ENCODE measurements at places on chromosomes 7 and 10.
A peak's percentile ranks its signal among the peaks of the same experiment; 100 is the strongest.

GRCh38 chr10:75598998-75599397 is 167.6 kb downstream of the LRMDA start:
- DNase-seq = no peak

DNA sequence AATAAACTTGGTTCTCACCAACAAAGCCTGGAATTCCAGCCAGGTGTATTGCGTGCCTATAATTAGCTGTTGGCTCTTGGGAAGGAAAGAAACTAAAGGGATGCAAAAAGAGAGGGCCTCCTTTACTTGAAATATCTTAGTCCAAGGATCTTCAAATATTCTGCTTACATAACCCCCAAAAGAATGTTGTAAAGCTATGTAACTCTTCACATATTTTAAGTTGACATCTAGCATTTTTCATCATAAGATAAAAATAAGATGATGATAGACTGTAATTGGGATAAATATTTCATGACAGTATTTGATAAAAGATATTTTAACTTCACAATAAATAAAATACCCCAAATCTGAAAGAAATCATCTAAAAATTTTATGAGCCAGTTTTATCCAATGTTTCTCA is 52.5 kb upstream of the SEPTIN7 start:
- no peak for DNase-seq

DNA sequence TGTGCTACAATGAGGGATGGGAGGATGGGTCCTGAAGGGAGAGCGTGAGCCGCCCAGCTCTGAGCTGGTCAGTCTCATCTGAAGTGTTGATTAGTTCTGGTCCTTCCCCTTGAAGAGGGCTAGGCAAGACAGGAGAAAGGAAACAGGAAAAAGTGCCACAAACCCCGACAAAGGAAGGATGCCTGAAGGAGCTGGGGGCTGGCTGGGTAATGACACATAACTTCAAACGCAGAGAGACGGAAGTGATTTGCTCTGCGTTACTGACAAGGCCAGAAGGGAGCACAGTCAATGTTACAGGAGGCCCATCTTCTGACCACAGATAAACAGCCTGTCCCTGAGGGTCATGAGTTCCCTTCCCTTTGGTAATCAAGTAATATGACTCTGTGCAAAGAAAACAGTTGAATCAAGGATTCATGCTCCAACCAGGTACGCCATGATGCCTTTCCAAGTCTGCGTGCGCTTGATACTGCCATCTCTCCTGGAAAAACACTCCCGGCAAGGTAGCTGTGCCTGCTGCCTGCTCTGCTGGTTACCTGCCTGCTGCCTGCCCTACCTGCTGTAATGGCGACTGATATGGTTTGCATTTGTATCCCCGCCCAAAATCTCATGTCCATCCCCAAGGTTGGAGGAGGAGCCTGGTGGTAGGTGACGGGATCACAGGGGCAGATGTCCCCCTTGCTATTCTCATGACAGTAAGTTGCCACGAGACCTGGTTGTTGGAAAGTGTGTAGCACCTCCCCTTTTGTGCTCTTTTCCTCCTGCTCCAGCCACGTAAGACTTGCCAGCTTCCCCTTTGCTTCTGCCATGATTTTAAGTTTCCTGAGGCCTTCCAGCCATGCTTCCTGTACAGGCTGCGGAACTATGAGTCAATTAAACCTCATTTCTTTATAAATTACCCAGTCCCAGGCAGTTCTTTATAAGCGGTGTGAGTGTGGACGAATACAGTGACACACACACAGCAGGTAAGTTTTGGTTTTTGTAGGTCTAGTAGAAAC is 57.9 kb downstream of the GRB10 start:
- peak; percentile 79 for DNase-seq

- DNase-seq = no peak
Observed at GRCh38 chr10:67988606-67989005, 86.5 kb downstream of the HERC4 start.

DNA sequence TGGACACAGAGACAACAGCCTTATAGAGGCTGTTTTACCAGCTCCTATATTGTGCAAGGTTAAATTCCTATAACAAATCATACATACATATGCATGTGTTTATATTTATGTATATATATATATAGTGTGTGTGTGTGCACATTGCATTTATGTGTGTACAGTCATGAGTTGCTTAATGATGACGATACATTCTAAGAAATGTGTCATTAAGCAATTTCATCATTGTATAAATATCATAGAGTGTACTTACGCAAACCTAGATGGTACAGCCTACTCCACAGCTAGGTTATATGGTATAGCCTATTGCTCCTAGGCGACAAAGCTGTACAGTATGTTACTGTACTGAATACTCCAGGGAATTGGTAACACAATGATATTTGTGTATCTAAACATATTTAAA is 30.1 kb upstream of the TNKS2 start:
- DNase-seq = no peak

Data from dermis blood vessel endothelial cell (primary cell).